Neural progenitor cell (in vitro differentiated cells): ENCODE measurements at places on chromosomes 6 and 20.

DNA sequence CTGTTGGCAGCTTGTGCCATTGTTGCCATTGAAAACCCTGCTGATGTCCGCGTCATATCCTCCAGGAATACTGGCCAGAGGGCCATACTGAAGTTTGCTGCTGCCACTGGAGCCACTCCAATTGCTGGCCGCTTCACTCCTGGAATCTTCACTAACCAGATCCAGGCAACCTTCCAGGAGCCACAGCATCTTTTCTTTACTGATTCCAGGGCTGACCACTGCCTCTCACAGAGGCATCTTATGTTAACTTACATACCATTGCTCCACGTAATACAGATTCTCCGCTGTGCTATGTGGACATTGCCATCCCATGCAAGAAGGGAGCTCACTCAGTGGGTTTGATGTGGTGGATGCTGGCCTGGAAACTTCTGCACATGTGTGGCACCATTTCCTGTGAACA, 221.8 kb upstream of the FAM83B start:
- no peak for DNase-seq
- H3K27ac ChIP-seq, result no peak overlapping the region
- no peaks in the 10 kb centered on the region for H3K36me3 ChIP-seq
- no peaks in the 10 kb centered on the region for H3K27me3 ChIP-seq
- H3K4me3 ChIP-seq, result no peak overlapping the region

DNA sequence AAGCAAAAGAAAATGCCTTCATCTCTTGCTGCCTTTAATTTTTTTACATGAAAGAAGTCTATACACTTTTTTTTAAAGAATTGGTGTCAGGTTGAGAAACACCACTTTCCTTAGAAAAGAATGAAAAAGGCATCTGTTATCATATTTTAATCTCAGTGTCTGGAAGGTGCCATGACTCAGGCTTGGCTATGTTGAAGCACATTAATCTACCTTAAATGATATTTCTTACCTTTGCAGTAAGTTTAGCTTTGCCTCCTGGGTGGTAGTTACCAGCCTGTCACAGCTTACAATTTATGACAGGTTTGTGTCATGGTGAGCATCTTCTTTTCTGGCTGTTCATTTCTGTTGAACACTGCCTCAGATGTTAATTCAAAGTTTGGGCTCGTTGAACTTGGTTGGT, 95.3 kb downstream of the RTN4IP1 start:
- H3K36me3 ChIP-seq, result no peaks in the 10 kb centered on the region
- H3K4me1 ChIP-seq, result no peaks in the 10 kb centered on the region
- H3K27ac ChIP-seq, result no peak overlapping the region
- no peak for DNase-seq
- no peak overlapping the region for H3K4me3 ChIP-seq
- no peaks in the 10 kb centered on the region for H3K27me3 ChIP-seq

- peaks cover 49% of the 10 kb centered on the region for H3K27me3 ChIP-seq
- no peak overlapping the region for H3K4me3 ChIP-seq
- DNase-seq, result peak; percentile 85
- H3K36me3 ChIP-seq, result no peaks in the 10 kb centered on the region
Measured at GRCh38 chr20:3753098-3753497, 14.5 kb downstream of the ADISSP start.

DNA sequence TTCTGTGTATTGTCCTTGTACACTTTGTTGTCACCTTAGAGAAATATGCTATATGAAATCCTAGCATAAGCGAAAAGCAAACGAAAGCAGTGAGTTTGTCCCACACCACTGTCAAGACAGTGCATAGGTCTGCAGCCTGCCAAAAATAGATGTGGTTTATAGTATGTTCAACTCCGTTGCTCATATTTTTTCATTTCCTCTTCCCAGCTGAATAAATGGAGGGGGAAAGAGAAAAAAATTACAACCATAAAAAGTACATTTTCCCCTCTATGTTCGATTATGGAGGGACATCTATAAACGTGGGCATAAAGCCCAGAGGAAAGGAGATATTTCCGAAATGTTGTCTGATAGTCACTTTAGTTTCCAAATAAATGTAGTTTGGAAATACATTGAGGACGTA, 25.8 kb downstream of the PRL start:
- no peak overlapping the region for H3K4me3 ChIP-seq
- no peak for DNase-seq
- H3K4me1 ChIP-seq, result peaks cover 13% of the 10 kb centered on the region
- H3K27ac ChIP-seq, result no peak overlapping the region

DNA sequence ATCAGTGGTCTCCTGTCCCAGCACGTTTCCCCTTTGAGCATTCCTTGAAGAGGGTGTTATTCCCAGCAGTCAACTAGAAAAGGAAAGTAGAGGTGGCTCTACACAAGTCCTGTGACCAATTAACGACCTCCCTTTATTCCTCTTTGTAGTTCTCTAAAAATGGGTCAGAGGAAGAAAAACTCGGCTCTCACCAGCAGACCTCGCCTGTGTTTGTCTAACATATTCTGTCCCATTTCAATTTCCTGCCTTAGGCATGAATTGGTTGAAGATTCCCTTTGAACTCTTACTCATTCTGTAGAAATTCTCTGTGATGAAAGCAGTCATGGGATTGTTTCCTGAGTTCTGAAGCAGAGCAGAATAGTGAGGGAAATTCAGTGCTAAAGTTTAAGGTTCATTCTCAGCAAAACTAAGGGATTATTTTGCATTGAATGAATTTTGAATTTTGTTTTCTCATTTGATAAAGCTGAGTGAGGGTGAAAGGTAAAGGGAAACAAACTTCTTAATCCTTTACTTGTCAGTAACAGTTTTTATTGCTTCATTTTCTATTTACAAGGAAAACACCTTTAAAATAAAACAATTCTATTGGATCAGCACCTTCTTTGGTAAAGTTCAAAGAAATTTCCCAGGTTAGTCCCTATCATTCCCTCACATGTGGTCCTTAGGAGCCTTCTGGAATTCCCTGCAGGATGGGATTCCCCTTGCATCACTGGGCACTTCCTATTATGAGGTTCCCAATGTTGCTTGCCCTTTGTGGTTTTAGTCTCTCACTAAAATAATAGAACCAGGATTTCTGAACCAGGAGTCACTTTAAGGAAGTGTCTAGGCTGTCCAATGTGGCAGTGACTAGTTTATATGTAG, 105.8 kb downstream of the SLX4IP start:
- H3K36me3 ChIP-seq, result no peaks in the 10 kb centered on the region
- H3K4me3 ChIP-seq, result no peak overlapping the region
- peak overlapping the region; percentile 48 for H3K27ac ChIP-seq
- no peak for DNase-seq
- peaks cover 44% of the 10 kb centered on the region for H3K4me1 ChIP-seq

- no peak overlapping the region for H3K4me3 ChIP-seq
- peak; percentile 57 for DNase-seq
- no peaks in the 10 kb centered on the region for H3K27me3 ChIP-seq
- H3K27ac ChIP-seq, result no peak overlapping the region
- no peaks in the 10 kb centered on the region for H3K36me3 ChIP-seq
- no peaks in the 10 kb centered on the region for H3K4me1 ChIP-seq
Measured at GRCh38 chr20:40532103-40532502, 156.9 kb downstream of the MAFB start.

- H3K27me3 ChIP-seq, result peaks cover 10% of the 10 kb centered on the region
- no peaks in the 10 kb centered on the region for H3K36me3 ChIP-seq
- peak; percentile 79 for DNase-seq
Measured at GRCh38 chr6:32666420-32667300, at the start of gene HLA-DQB1. TSS of gene HLA-DQB1 (minus strand) at chr6:32666657. CDS start at chr6:32666607, 50 bp downstream.

- H3K36me3 ChIP-seq, result no peaks in the 10 kb centered on the region
- H3K4me3 ChIP-seq, result no peak overlapping the region
- no peak overlapping the region for H3K27ac ChIP-seq
- peaks cover 4% of the 10 kb centered on the region for H3K4me1 ChIP-seq
- no peak for DNase-seq
Measured at GRCh38 chr6:34490390-34491090, 24.7 kb downstream of the PACSIN1 start.

- H3K4me1 ChIP-seq, result no peaks in the 10 kb centered on the region
- peak; percentile 76 for DNase-seq
- H3K27ac ChIP-seq, result no peak overlapping the region
- no peaks in the 10 kb centered on the region for H3K36me3 ChIP-seq
- H3K4me3 ChIP-seq, result no peak overlapping the region
Measured at GRCh38 chr20:3716195-3716834, 3.9 kb upstream of the SIGLEC1 start.

GRCh38 chr6:134932098-134932497, 17.8 kb downstream of the ALDH8A1 start:
- no peaks in the 10 kb centered on the region for H3K36me3 ChIP-seq
- no peaks in the 10 kb centered on the region for H3K4me1 ChIP-seq
- no peak for DNase-seq
- no peak overlapping the region for H3K27ac ChIP-seq
- H3K27me3 ChIP-seq, result no peaks in the 10 kb centered on the region

GRCh38 chr20:51987812-51988211, 185.5 kb upstream of the SALL4 start:
- no peaks in the 10 kb centered on the region for H3K4me1 ChIP-seq
- no peak for DNase-seq
- no peak overlapping the region for H3K27ac ChIP-seq
- H3K4me3 ChIP-seq, result no peak overlapping the region
- H3K27me3 ChIP-seq, result no peaks in the 10 kb centered on the region

DNA sequence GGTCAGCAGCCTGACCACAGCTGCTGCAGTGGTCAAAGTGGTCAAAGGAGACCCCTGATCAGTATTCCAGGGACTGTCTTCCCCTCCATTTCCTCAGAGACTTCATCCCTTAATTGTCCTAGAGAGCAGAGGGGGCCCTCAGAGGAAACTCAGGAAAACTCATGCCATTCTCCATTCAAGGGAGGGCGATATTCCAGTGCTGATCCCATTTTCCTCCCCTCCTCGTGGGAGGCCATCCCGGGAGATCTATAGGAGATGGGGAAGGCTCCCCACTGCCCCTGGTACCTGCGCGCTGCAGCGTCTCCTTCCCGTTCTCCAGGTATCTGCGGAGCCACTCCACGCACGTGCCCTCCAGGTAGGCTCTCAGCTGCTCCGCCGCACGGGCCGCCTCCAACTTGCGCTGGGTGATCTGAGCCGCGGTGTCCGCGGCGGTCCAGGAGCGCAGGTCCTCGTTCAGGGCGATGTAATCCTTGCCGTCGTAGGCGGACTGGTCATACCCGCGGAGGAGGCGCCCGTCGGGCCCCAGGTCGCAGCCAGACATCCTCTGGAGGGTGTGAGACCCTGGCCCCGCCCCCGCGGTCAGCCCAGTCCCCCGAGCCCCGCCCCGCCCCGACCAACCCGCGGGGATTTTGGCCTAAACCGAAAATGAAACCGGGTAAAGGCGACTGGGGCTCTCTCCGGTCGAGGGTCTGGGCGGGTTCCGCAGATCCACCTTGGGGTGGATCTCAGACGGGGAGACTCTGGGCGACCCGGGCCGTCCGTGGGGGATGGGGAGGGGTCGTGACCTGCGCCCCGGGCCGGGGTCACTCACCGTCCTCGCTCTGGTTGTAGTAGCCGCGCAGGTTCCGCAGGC, 878 bp downstream of the HLA-C start:
- peak overlapping the region; percentile 68 for H3K4me3 ChIP-seq
- H3K27ac ChIP-seq, result no peak overlapping the region
- DNase-seq, result peak; percentile 71
- H3K4me1 ChIP-seq, result no peaks in the 10 kb centered on the region

DNA sequence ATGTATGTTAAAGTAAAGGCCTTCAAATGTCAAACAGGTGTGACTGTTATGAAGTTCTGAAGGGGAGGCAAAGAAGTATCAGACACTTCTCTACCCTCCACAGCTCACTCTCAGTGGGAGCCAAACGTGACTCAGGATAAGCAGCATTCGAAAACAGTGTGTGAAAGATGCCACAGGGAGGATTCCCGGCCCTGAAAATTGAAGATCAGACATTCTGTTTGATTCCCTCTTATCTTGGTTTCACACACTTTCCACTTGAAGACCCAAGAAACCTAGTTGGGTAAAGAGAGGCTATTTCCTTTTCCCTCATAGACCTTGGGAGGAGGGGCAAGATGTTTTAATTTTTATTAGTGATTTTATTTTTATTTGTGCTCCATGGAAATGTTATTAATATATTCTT, 164.2 kb upstream of the SUPT3H start:
- H3K4me1 ChIP-seq, result no peaks in the 10 kb centered on the region
- H3K36me3 ChIP-seq, result no peaks in the 10 kb centered on the region

DNA sequence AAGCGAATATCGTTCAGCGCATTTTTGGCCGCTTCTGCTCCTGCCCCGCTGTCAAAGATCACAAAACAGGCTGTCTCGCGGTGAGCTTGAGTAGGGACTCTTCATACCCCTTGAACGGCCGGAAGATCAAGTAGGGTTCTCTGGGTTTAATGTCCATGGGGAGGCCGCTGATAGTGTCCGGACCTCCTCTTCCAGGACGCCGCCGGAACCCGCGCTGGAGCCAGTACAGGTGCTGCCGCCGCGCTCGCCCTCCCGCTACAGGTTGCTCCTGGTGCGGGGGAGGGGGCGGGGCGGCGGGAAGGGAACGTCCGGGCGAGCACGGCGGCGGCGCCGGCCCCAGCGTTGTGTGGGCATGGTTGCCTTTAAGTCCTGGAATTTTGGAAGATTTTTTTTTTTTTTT, 67.4 kb downstream of the KHDC1L start:
- DNase-seq, result no peak
- H3K4me1 ChIP-seq, result no peaks in the 10 kb centered on the region

DNA sequence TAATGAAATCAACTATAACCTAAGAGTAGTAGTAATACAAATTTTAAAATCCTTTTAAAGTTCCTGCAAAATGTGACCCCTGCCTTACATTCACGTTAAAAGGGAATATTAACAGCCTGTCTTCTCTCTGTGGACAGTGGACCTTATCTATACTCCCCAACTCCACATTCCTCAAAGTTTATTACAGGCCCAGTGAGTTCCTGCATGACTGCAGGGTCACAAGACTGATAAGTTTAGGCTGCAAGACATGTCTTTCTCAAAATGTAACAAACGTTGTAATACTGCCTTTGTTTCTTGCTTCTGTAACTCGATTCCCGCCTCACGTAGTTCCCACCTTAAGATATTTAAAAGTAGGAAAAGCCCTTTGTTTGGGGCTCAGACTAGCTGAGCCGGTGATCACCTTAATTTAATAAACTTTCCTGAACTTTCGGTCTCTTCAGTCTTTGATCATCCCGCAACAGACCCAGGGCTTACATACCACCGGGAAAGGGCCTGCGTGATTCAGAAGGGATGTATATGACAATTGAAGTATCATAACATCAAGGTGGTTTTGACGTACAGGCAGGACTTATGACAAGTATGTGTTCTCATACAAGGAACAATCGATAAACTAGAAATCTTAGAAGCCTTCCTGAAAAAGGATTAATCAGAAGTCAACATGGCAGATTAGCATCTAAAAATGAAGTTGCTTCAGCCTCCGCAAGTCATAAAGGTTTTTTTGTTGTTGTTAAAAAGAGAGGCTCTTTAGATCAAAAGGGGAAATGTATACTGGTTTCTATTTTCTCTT, 3.0 kb downstream of the IL22RA2 start:
- DNase-seq, result no peak
- no peak overlapping the region for H3K4me3 ChIP-seq
